Stimulated activated CD4-positive, alpha-beta T cell treated with anti-CD3 and anti-CD28 coated beads, TNF-alpha, amount 100 ng/mL, for 1 hour (primary cell): ENCODE measurements at places on chromosomes 12 and 14.

DNA sequence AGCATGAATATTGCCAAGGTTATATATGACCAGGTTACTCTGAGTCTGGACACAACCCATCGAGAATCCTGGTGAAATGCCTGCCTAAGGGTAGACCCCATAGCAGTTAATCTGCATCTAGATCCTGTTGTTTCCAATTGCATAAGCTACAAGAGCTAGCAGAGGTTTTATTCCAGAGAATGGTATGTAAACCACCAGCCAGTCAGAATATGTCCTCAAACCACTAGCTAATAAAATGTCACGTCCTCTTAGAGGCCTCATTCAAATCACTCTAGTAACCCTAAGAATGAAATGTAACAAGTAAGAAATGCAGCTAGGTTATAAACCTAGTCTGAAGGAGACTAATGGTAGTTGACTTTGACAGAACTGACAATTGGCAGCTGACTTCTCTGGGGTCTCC, 9.0 kb upstream of the YLPM1 start:
- no peak for DNase-seq

DNA sequence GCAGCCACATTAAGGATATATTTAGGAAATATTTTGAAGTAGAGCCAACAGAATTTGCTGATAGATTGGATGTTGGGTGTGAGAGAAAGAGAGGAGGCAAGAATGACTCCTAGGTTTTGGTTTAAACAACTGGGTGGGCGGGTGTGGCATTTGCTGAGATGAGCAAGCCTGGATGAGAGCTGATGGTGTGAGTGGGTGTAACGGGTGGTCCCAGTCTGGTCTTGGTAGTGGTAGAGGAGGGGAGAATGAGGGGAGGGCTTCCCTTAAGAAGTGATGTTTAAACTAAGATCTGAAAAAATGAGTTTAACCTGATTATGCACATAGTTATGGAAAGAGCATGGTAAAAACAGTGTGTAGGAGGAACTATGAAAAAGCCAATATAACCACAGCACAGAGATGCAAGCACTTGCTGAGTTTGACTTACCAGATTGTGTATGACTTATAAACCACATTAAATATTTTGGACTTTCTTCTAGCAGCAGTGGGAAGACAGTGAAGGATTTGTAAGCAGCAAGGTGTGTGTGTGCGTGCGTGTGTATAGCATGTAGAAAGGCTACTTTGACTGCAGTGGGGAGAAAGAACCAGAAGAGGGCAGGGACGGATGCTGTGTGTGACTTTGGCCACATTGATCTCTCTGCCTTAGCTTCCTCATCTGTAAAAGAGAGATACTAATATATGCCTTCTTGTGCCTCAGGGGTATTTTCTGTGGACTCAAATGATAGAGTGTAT, 139.7 kb downstream of the PRIMA1 start:
- DNase-seq = no peak

- DNase-seq = no peak
Observed at GRCh38 chr14:63474111-63474510, 69.1 kb downstream of the PPP2R5E start.

DNA sequence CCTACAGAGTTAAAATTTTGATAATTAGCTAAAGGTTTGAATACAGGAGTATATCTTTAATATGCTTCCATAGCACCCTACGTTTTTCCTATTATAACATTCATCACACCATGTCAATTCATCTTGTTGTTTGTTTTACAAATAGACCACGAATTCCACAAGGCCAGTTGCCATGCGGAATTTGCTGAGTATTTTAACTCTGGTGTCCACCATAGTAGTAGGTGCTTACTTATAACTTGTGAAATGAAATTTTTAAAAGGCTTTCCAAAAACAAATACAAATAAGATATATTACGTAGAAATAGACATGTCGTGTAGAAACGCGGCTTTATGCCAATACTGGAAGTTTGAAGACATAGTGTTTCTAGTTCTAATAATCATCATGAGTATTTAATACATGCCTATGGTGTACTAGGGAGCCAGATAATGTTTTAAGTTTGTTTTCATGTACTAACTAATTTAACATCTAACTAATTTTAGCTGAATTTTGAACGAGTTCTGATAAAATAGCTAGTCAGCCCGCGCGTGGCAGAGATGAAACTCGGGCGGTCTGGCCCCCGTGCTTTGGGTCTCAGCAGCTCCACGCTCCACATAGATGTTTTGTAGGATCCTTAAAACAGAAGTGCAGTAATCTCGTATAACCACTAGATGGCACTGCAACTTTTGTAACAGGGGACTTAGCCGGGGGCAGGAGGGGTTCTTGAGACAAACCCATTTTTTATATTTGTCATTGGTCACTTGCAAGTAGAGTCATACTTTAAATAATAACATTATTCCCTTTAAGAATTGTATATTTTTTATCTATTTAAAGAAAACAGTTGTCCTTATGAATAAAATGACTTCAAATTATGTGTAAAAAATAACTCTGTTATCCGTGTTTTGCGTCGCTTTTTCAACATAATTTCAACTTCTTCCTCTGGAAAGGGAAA, 10.2 kb downstream of the CD69 start:
- peak; percentile 38 for DNase-seq

GRCh38 chr12:66823857-66824570, 145.1 kb upstream of the GRIP1 start:
- DNase-seq = no peak

- DNase-seq = no peak
Observed at GRCh38 chr12:67271976-67272375, 2.8 kb downstream of the CAND1 start.

- no peak for DNase-seq
Observed at GRCh38 chr12:102851246-102851645, 65.8 kb downstream of the PAH start.

DNA sequence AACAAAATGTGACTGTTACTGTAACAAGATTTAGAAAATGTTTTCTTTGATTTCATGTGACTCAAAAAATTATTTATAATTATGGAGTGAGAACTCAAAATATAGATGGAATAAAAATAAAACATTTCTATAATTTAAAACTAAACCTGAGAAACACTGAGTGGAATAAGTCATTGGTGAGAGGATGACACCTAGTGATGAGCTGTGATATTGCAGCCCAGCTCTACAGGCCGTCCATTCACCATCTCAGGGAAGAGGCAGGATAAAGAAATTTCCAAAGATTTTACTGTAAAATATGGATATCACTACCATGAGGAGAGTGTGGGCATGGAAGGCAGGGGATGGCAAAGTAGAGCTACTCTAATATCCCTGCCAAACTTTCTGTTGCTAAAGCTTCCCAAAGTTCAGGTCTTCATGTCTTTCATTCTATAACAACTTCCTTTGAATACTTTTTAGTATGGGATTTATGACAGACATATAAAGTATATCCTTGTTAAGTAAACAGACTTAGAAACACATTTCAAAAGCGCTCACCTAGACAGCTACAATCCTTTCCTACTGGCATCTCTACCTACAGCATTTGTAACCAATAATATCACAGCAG, 308.0 kb downstream of the ITPR2 start:
- no peak for DNase-seq

- no peak for DNase-seq
Observed at GRCh38 chr14:39861229-39861600, 429.0 kb upstream of the FBXO33 start.

GRCh38 chr12:104930388-104931326, 27.4 kb downstream of the SLC41A2 start:
- DNase-seq = no peak

- DNase-seq = no peak
Observed at GRCh38 chr14:23445773-23446172, 10.3 kb upstream of the MYH7 start.

- DNase-seq = no peak
Observed at GRCh38 chr12:108820707-108821406, 36.5 kb downstream of the SSH1 start.
